ENCODE measurements at places on chromosomes 13 and 19.

- no peak for DNase-seq
These were observed 178.7 kb upstream of the PCDH9 start for GRCh38 chr13:67408798-67409197.

GRCh38 chr13:48593536-48593935 lies 60.2 kb upstream of the CYSLTR2 start:
- DNase-seq, result no peak

DNA sequence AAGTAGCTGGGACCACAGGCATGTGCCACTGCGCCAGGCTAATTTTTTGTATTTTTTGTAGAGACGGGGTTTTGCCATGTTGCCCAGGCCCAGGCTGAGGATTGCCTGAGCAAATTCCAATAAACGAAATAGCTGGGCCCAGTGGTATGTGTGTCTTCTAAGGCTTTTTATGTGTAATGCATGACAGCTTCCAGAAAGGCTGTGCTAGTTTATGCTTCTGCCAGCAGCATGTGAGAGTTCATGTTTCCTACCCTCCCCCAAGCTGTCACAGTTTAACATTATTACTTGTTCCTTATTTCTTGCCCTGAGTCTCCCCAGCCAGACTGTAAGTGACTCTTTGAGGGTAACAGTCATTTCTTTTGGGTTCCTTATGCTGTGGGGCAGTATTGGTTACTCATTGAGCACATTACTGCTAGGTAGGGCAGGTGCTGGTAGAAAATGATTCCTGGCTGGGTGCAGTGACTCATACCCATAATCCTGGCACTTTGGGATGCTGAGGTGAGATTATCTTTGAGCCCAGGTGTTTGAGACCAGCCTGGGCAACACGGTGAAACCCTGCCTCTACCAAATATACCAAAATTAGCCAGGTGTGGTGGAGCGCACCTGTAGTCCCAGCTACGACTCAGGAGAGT lies 13.6 kb downstream of the GPATCH1 start:
- no peak for DNase-seq

- no peak for DNase-seq
These were observed 4.9 kb downstream of the SIAH3 start for GRCh38 chr13:45846681-45847080.

- no peak for DNase-seq
These were observed 17.5 kb downstream of the ELAVL3 start for GRCh38 chr19:11463391-11463790.

- DNase-seq, result peak; percentile 64
These were observed at the start of gene RUBCNL for GRCh38 chr13:46387064-46387851. TSS of gene RUBCNL (minus strand) at chr13:46387252. CDS start at chr13:46372475, 14,777 bp downstream.

- no peak for DNase-seq
These were observed 504 bp downstream of the PNMA8B start for GRCh38 chr19:46494941-46495785.

DNA sequence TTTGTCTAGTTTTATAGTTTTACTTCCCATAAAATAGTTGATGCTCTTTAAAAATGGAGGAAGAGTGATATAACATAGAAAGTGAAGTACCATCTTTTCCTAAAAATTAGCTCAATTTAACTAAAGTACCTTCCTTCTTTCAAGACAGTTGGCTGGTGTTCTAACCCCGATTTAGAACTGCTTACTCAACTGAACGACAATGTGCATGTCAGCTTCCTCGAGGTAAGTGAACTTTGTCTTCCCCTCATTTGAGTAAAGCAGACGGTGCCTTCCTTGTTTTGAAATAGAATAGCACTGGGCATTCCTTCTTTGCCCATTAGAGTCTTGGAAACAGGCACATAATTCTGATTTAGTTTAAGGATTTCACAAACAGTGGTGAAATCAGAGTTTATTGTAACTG lies 1519.2 kb downstream of the EFNB2 start:
- DNase-seq, result peak; percentile 4

DNA sequence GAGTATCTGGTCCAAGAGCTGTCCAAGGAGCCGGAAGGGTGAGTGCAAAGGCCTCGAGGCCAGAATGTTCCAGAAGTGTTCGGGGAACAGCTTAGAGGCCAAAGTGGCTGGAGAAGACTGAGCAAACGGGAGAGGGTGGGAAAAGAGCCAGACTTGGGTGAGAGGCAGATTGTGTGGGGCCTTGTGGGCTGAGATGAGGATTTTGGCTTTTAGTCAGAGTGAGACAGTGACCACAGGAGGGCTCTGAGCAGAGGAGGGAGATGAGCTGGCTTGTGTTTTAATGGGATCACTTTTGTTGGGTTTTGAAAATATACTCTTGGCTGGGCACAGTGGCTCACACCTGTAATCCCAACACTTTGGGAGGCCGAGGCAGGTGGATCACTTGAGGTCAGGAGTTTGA lies 5.6 kb downstream of the NANOS2 start:
- DNase-seq, result no peak

GRCh38 chr13:61795580-61795979 lies 379.9 kb upstream of the PCDH20 start:
- no peak for DNase-seq

DNA sequence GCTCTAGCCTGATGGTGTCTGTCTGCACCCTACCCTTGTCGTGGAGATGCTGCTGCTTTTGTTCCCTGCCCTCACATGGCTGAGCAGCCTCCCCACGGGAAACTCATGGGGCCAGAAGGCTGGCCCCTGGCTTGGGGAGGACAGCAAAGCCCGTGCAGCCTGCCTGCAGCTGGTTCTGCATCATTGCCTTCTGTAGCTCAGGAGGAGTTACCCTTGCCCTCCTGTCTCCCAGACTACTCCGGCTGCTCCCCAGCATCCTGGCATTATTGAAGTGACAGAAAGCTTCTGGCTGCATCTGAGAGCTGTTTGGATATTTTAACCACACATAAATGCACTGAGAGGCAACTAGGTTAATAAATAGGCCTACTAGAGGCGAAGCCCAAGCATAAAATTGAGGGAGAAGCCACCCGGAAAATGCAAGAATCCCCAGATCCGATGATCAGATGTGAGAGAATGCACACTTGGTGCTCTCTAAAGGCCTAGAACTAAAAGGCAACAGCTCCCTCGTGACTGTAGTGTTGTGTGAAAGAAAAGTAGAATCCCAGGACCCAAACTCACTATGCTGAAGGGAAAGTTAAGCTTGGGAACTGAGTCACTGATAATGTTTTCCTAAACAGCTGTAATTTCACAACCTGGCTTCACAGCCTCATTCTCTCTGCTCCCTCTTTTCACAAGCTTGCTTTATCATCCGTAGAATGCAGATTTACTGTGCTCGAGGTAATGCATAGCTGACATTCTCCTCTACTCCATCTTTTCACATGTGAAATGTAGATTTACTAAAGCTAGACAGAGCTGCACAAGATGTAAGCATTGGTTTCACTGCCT lies 110.8 kb downstream of the TNFRSF19 start:
- DNase-seq, result no peak

DNA sequence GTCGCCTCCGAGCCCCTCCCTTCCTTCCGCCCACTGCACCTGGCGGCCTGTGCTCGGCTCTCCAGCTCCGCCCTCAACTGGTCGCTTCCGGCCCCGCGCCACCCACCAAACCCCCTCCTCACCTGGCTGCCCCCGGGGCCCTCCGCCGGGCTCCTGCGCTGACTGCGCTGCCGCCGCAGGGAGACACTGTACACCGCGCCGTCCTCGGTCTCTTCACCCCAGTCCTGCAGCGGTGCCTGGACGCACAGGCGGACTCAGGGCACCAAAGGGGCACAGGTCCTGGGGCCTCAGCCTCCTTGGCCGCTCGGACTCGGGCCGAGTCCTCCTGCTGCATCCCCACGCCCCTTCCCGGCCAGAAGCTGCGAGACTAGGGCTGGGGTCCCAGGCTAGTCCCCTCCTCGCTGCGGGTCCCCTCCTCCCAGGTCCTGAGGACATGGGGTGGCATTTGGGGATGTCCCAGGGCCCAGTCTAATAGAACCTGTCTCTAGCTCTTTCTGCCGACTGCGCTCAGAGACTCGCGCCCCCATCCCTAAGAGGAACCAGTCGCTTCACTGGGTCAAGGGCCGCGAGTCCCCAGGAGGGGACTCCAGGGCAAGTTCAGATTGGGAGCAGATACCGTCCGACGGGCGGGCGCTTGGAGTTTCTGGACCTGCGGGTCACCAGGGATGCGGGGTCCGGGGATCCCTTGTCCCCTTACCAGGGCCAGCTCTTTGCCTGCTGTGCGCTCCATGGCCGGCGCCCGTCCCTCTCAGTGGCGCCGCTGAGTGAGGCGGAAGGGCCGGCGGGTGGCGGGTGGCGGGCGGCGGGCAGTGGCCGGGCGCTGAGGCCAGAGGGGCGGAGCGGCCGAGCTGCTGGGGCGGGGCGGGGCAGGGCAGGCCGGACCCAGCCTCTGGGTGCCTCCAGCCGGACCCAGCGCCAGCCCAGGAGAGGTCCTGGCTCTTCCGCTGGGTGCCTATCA lies at the start of gene RGL3:
TSS of gene RGL3 (minus strand) at position 766 of the 958 bp plus-strand sequence. CDS start at position 730, 36 bp downstream.
- peak; percentile 36 for DNase-seq

- no peak for DNase-seq
These were observed 34.4 kb downstream of the DHRS12 start for GRCh38 chr13:51769455-51770127.

DNA sequence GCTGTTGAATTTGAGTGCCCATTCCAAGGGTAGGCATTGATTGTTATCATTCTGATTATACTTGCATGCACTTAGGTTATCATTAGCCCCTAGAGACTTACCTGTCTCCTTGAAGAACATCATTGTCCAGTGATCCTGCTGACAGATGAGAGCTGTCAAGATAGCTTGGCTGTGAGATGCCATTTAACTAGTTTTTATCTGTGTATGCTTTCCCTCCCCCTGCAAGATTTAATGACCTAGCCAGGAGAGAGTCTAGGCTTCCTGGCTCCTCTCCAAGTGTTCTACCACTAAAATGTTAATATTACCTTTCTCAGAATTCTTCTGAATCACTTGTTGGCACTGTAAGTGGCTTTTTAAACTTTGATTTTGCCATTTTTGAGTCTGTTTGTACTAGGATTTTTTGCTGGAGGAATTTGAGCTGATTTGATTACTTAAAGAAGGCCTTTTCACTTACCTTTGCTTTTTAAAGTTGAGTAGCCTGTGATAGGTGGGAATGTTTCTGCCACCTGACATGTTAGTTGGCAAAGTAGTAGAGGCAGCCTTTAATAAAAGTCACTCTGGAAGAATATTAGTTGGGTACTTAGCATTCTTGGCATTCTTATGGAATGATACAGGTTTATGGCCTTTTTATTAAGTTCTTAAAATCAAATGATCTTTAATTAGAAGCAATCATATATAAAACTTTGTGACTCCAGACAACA lies 41.1 kb downstream of the ARHGAP35 start:
- no peak for DNase-seq
